ENCODE measurements at places on chromosomes 3 and 15.

DNA sequence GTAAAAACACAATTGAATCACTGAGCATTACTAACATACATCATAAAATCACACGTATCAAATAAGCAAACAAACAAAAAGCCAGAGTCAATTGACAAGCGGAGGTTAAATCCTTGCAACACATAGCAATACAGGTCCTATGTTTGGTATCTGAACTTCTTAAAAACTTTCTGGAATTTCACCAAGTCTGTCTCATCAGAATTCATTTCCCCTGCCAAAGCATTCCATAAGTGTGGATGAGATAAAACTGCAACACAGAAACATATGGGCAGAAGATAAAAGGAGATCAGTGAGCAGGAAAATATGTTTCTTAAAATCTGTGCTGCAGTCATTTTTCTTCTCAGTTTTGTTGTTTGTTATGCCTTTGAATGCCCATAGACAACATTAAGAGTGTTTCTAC is 1155.5 kb downstream of the TBL1XR1 start:
- DNase-seq = no peak

DNA sequence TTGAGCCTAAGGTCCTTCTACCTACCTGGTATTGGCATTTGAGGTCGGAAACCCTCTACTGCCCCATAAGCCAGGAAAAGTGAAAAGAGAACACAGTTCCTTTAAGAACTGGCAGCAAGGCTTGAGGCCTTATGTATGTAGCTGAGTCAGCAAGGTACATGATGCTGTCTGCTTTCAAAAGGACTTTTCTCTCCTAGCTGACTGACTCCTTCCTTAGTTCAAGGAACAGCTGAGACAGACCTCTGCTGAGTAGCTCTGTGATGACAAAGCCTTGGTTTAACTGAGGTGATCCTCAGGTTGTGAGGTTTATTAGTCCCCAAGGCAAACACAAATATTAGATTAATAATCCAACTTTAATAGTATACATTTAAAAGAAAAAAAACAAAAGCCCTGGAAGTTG is 45.8 kb downstream of the ADPGK start:
- no peak for DNase-seq

- DNase-seq = peak; percentile 13
Measured at GRCh38 chr3:133895208-133896001, at the start of gene RAB6B. Gene RAB6B (minus strand): TSS chr3:133895882. CDS start chr3:133895466, 416 bp downstream.

GRCh38 chr3:108834551-108834950 is 12.0 kb downstream of the TRAT1 start:
- DNase-seq = no peak

DNA sequence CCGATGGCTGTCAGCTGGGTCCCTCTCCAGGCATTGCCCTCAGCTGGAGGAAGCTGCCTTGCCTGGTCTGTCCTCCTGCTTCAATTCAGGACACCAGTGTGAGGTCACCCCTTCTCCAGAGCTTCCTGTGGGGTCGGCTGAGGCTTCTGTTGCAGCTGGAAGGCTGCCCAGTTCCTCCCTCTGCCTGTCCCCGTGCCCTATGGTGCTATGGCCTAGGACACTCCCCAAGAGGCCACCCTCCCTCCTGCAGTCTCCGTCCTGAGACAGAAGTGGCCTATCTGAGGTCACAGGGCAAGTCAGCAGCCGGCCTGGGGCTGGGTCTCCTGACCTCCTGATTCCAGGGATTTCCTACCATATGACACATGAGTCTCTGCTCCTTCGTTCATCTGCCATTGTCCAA is 57.9 kb downstream of the RASGRF1 start:
- DNase-seq = no peak

GRCh38 chr3:120928991-120929390 is 21.0 kb downstream of the STXBP5L start:
- DNase-seq = no peak

DNA sequence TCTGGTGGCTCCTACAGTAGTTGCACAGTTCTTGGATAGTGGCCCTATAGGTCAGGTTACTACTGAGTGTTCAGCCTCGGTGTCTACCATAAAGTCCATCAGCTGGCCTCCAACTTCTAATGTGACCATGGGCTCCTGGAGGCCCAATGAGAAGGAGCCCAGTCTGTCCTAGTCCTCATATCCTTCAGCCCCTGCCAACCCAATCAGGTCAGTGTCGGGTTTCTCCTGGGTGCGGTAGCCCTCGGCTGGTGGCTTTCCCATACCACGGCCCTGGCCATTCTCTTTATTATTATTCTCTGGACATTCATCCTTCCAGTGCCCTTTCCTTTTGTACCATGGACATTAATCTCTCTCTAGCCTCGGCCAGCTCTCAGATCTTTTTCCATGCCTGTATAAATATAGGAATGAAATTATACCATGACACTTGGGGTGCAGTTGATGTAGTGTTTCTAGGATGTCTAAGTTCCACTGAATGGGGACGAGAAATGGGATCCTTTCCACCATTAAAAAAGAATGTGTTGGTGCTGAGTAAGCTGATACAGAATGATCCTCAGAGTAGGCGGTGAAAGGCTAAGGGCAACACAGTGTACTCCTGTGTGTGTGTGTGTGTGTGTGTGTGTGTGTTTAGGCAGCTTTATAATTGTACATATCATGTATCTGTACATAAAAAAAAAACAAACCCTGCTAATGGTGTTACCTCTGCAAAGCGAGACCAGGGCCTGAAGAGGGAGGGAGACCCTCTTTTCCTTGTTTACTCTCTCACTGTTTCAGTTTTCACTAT is 19.3 kb upstream of the NOX5 start:
- no peak for DNase-seq

All from NCI-H748 treated with DMSO at 0.1 percent for 48 hours (cell line).